ENCODE measurements at places on chromosomes 16 and 17. TPM values are rescaled to one million over a fixed set of nuclear protein-coding genes. Genes with fewer than 3 reads are reported as not detected.
A peak's percentile ranks its signal among the peaks of the same experiment; 100 is the strongest.

GRCh38 chr17:72282439-72283029 is 161.7 kb downstream of the SOX9 start:
- DNase-seq = no peak

GRCh38 chr17:64263000-64263766 is at the start of gene TEX2:
TEX2 (minus strand) TSS chr17:64263260; CDS start chr17:64214217, 49,043 bp downstream.
- peak; percentile 85 for DNase-seq

DNA sequence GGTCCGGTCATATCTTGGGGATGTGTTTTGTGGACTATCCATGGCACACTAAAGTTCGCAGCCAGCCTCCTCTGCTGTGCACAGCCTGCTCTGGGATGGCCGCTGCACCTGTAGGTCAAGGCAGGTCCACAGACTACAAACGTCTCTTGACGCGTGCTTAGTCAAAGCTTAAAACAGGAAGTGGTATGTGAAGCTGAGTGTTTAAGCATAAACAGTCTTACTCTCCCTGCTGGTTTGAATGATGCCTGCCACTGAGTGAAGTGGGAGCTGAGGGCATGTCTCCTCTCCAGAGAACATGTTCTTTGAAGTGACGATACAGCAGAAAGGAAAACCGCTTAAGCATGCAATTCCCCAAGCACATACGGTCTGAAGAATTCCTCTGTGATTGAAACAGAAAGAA is 365.6 kb downstream of the SLC39A11 start:
- peak; percentile 51 for DNase-seq

GRCh38 chr16:9060225-9060624 is 31.2 kb upstream of the HAPSTR1 start:
- DNase-seq = no peak

DNA sequence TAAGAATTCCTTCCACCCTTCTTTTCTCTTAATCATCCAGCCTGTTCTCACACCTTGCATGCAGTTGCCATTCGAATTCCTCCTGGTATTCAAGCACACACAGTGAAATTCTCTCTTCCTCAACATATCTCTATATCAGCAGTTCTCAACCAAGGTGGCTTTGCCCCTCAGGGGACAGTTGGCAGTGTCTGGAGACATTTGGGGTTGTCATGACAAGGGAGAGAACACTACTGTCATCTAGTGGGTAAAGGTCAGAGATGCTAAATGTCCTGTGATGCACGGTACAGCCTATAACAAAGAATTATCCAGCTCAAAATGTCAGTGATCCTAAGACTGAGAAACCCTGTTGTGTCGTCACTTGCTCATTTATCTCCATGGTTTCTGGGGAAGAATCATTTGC is 94.8 kb upstream of the CPHXL start:
- DNase-seq = no peak

- DNase-seq = no peak
Measured at GRCh38 chr17:50184611-50185398, 16.6 kb downstream of the COL1A1 start.

Gene SLC7A6
- total RNA-seq = 248 TPM

Gene SLC16A5
- total RNA-seq = 26.0 TPM

All from naive thymus-derived CD4-positive, alpha-beta T cell (primary cell).